ENCODE measurements at places on chromosomes 1 and 21.

DNA sequence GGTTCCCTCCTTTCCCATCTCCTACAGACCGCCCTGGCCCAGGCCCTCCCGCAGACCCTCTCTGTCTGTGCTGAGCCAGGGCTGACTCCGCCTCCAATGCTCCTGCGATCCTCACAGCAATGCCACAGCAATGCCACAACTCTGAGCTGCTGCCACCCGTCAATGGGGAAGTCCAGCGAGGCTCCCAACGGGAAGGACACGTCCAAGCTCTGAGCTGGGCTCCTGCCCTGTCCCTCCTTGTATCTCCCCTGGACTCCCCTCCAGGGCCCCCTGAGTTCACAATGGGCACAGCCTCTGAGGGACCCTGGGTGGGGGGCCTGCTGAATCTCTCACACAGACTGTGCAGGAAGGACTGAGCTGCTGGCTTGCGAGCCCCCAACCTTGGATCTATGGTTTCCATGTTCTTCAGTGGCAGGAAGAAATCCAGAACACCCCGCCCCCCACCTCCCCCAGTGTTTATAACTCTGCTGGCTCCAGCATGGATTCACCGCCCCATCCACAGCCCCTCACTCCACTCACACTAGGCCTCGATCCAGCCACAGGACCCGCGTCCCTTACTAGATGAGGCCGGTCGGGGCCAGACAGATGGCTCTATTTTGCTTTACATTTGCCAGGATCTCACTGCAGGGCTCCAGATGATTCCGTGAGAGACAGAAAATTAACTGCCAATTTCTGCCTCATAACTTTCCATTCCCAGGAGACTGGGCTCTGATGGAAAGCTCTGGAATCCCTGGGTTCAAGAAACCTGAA lies 338.0 kb downstream of the MATN1 start:
- no peak for DNase-seq

- DNase-seq = no peak
Observed at GRCh38 chr1:15931401-15931800, 44.5 kb downstream of the ZBTB17 start.

GRCh38 chr1:153535242-153536011 lies at the start of gene S100A6:
S100A6 (minus strand) TSS chr1:153535991; CDS start chr1:153535339, 652 bp downstream.
- peak; percentile 33 for DNase-seq

DNA sequence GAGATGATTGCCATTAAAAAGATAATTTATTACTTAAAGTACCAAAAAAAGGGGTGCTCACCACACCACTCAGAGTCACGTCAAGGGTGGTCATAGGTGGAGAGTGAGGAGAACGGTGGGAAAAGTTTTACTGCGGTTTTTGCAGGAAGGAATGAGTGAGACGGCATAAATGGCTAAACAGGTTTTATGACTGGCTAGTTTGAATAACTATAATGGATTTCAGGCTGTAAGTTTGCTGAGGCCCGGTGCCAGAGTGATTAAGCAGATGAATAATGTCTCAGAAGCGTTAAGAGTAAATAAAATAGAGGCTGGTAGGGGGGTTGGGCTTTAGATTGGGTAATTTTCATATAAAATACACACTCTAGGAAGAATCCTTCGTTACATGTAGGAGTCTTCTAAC lies 1337.8 kb downstream of the AMY1C start:
- no peak for DNase-seq

DNA sequence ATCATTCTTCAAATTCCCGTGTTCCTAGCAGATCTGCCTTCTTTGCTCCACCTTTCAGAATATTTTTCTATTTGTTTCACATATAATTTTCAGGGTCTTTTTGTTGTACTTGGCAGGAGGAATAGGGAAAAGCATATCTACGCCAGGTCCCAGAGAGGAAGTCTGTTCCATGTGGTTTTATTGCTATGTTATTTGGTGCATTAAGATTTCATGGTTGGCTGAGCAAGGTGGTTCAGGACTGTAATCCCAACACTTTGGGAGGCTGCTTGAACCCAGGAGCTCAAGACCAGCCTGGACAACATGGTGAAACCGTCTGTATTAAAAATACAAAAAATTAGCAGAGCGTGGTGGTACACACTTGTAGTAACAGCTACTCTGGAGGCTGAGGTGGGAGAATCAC lies 36.1 kb downstream of the COL6A1 start:
- no peak for DNase-seq

GRCh38 chr1:201501812-201502510 lies 5.0 kb downstream of the CSRP1 start:
- no peak for DNase-seq

DNA sequence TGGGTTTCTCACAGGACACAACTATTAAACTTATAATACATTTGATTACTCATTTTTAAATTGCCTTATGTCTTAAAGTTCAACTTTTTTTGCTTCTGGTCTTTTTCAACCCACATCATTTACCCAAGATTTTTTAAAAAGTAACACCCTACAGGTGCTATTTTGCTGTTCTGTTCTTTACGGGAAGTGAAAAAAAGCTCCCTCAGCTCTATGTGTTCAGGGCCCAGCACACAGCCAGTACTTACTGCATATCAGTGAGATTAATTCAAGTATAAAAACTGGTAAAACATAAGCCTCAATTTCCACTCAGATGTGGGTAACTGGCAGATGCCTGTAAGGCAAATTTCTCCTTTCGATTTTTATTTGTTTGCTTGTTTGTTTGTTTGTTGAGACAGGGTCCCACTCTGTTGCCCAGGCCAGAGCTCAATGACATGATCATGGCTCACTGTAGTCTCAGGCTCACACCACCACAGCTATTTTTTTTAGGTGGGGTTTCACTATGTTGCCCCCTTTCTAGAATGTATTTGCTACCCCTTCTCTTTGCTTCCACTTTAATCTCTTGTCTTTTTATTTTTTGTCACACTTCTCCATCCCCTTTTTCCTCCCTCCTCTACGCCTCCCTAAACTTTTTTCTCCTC lies 20.3 kb downstream of the RNASEL start:
- no peak for DNase-seq

- DNase-seq = no peak
Observed at GRCh38 chr1:165542015-165542631, 1.7 kb upstream of the LRRC52 start.

GRCh38 chr1:32362474-32363313 lies at the start of the genes FAM229A and TSSK3:
FAM229A (minus strand) TSS chr1:32362485; CDS start chr1:32362091, 394 bp downstream.
TSSK3 (plus strand) TSS chr1:32362539; CDS start chr1:32362702, 163 bp downstream.
- no peak for DNase-seq

GRCh38 chr1:8389958-8390535 lies 72.1 kb downstream of the SLC45A1 start:
- DNase-seq = no peak

- no peak for DNase-seq
Observed at GRCh38 chr1:22216210-22216883, 73.5 kb upstream of the WNT4 start.

GRCh38 chr1:246587606-246588005 lies 21.4 kb downstream of the CNST start:
- no peak for DNase-seq

DNA sequence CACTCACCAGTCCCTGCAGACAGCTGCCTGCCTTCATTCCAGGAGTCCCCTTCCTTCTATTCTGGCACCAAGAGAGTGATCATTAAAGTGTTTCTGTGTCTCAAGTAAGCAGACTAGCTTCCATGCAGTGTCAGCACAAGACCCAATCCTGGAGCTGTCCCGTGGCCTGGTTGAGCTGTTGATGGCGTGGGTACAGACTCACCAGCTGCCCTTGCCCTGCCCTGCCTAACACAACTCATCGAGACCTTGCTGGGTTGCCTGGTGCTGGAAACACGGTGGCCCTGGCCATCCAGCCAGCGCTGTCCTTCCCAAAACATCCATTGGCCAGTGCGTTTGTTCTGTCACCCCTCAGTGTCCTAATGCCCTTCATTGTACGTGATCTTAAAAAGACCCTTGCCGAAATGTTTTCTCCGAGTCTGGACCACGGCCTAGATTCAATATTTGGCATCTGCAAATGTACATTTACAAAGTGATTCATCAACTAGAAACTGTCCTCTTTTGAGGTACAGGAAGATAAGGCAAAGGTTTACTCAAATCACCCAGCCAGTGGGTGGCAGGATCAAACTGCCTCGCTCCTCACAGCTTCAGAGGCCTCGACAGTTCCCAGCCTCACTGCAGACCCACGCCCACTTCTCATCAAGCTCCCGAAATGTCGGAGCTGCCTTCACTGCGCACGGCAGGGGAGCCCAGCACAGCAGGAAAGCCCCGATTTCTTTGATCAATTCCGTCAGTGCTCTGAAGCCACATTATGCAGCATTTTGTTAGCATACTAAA lies 494.2 kb downstream of the KIF26B start:
- no peak for DNase-seq

- DNase-seq = no peak
Observed at GRCh38 chr1:162687870-162688269, 55.6 kb downstream of the DDR2 start.

- no peak for DNase-seq
Observed at GRCh38 chr1:107695341-107695740, 269.6 kb downstream of the VAV3 start.

DNA sequence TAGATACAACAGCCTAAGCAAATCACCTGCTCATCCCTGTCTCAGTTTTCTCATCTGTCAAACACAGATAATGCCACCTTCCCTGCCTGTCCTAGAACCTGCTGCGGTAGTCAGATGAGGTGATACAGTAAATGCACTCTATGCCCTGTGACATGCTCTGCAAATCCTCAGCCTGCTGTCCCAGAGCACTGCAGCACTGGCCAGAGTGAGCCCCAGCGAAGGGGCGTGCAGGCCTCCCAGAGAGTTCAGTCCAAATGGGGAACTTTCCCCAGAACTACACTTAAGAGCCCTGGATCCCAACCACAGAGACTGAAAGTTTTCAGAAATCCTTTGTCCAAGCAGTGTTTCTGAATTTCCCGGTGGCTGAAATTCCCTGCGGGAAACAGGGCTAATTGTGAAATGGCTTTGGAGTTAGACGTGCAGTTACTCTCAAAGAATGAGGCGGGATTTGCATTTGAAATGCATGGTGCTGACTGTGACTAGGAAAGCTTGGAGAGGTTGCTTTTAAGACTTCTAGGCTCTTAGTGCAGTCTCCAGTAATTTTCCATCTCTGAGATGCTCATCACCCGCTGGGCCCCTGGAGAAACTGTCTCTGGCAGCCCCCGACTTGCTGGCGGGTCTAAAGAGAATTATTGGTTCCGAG lies 206.5 kb upstream of the AJAP1 start:
- no peak for DNase-seq

GRCh38 chr1:72635719-72636118 lies 353.4 kb upstream of the NEGR1 start:
- no peak for DNase-seq

DNA sequence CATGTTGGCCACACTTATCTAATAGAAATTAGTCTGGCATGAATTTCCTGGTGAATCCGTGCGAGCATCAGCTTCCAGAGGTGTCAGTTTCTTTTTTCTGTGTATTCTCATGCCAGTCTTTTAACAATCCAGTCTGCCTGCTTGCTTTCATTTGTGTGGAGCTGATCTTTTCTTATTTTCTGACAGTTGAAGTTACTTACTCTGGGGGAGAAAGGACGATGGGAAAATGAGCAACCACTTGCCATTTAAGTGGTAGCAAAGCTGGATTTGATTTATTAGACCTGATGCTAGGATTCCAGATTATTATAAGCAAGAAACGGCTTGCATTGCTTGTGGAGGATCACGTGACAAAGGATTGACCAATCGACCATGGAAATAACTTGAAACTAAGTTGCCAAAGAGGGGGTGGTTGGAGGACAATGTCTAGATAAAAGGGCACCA lies 24.3 kb upstream of the APP start:
- no peak for DNase-seq
